ENCODE measurements at places on chromosomes 2 and 18.
A peak's percentile ranks its signal among the peaks of the same experiment; 100 is the strongest.

- DNase-seq: no peak
Observed at GRCh38 chr2:134367213-134367612, 113.3 kb downstream of the MGAT5 start.

DNA sequence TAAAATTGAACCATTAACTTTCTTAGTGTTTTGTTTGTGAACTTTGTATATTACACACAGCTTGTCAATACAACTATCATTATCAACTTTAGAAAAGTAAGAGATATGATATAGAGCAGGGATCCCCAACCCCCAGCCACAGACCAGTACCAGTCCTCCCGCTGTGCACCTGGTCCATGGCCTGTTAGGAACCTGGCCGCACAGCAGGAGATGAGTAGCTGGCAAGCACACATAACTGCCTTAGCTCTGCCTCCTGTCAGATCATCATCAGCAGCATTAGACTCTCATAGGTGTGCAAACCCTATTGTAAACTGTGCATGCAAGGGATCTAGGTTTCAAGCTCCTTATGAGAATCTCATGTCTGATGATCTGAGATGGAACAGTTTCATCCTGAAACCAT is 491.0 kb upstream of the NXPH2 start:
- no peak for DNase-seq

- DNase-seq: no peak
Observed at GRCh38 chr2:7019191-7019590, 102.0 kb downstream of the RNF144A start.

DNA sequence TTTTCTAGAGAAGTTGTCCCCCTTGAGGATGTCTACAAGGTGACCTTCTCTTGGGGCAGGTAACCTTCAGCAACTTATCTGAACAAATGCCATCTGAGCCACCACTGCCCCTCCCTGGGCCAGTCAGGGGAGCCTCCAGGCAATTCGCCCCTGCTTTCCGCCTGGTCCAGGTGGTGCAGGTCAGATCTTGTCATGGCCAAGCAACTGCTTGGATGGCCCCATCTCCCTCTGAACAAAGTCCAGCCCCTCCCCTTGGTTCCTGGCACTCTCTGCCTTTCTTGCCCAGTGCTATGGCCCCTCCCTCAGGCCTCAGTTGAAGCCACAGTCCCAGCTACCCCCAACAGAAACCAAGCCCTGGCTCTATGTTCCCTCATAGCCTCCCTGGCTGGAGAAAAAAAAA is 138.7 kb downstream of the ALPK2 start:
- DNase-seq: no peak

- DNase-seq: no peak
Observed at GRCh38 chr2:239935789-239936758, 89.1 kb downstream of the NDUFA10 start.

GRCh38 chr2:98385050-98385699 is 38.9 kb downstream of the CNGA3 start:
- DNase-seq: peak; percentile 85
